ENCODE measurements at places on chromosomes 13 and 19.

DNA sequence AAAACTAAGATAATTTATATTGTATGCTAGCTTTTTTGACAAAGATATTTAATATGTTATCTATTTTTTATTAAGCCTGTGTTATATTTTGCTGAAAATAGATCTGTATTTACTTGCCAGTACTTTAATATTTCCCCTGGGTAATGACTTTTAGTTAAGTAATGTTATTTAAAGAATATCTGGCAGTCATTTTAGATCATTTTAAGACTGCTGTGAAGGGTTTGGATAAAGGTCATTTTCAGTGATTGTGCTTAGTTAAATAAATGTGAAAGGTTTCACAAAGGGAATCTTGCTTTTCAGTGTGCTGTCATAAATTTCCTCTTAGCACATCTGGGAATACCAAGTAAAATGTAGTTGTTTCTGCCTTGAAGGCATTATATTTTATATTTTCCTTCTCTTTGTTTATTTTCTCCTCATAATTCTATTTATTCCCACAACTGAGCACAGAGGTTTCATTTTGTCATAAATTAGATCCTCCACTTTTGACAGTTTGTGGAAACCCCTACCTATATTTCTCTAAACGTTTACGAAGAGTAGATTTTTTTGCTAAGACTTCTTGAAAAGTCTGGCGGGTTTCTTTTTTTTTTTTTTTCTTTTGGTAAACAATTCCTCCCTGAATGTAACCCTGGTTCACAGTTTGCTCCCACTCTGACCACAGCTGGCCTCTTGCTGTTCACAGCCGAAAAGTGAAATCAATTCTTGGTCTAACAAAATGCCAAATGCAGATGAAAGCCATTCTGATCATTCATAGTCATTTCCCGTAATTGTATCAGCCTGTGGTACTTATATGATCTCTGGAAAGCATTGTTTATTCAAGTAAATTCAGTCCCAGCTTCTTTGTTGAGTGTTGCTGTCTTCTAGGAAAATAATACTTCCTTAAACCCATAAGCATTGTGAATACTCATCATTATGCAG, 87.8 kb downstream of the MAB21L1 start:
- DNase-seq = no peak

- no peak for DNase-seq
Observed at GRCh38 chr13:111204438-111205177, 89.5 kb downstream of the ARHGEF7 start.

GRCh38 chr13:47680748-47681147, 320.3 kb downstream of the SUCLA2 start:
- DNase-seq = no peak

DNA sequence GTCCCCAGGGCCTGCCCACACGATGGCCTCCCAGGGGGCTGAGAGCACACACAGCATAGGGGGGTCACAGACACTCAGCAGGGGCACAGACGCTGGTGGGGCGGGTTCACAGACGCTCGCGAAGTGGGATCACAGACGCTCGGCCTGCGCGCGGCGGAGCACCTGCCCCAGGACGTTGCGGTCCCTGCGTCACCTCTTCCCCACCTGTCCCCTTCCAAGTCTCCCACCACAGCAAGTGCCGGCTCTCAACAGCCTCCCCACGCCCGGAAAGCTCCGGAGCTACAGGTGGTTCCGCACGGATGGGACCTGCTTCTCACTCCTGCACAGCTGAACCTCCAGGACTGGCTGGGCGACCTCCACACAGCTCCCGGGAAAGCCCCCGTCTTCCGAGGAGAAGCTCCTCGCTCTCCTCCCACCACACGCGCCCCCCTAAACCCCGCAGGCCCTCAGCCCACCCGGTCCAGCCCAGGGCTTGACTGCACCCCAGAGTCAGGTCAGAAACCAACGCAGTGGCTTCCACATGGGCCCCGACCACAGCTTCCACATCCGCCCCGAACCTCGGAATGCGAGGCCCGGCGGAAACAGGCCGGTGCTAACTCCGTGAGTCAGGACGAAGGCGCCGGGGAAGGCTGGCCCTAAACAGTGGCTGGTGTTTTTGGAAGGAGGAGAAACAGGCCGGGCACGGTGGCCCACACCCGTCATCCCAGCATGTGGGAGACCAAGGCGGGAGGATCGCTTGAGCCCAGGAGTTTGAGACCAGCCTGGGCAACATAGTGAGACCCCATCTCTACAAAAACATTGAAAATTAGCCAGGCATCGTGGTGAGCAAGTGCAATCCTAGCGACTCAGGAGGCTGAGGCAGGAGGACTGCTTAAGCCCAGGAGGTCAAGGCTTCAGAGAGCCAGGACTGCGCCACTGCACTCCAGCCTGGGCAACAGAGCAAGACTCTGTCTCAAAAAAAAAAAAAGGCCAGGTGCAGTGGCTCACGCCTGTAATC, 16.5 kb downstream of the BTBD2 start:
- no peak for DNase-seq

DNA sequence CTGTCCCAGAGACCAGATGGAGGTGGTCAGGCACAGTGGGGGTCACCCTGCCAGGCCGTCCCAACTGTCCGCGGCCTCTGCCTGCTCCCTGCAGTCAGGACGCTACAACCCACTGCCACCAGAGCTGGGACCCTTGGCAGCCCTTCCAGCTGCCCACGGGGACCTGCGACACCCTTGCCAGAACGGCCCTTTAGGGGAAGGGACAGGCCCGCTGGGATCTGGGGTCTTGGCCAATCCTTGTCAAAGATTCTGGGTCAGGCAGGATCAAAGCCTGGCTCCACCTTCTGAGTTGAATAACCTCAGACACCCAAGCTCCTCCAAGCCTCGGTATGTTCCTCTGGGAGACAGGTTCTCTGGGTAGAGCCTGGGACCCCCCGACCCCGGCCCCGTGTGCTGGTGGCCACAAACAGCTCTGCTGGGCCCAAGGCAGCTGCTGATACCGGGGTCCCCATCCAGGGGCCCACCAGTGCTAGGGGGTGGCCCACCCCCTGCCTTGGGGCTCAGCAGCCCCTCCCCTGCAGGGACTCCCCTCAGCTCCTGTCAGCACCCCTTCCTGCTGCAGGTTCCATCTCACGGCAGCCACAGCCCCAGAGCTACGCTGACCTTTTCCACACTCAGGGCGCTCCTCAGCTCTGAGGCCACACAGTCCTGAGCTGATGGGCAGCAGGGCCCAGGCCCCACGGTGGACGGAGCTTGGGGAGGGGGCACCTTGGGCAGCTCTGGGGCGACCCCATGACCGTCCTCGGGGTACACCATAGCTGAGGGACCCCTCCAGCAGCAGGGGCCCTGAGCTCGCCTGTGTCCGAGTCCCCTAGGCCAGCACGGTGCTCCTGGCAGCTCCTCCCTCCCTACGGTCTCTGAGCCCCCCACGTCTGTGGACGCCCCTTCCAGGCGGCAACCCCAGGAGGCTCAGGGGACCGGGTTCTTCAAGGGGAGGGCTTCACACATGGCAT, 18.4 kb downstream of the SBNO2 start:
- no peak for DNase-seq
